ENCODE measurements at places on chromosomes 12 and 14.

DNA sequence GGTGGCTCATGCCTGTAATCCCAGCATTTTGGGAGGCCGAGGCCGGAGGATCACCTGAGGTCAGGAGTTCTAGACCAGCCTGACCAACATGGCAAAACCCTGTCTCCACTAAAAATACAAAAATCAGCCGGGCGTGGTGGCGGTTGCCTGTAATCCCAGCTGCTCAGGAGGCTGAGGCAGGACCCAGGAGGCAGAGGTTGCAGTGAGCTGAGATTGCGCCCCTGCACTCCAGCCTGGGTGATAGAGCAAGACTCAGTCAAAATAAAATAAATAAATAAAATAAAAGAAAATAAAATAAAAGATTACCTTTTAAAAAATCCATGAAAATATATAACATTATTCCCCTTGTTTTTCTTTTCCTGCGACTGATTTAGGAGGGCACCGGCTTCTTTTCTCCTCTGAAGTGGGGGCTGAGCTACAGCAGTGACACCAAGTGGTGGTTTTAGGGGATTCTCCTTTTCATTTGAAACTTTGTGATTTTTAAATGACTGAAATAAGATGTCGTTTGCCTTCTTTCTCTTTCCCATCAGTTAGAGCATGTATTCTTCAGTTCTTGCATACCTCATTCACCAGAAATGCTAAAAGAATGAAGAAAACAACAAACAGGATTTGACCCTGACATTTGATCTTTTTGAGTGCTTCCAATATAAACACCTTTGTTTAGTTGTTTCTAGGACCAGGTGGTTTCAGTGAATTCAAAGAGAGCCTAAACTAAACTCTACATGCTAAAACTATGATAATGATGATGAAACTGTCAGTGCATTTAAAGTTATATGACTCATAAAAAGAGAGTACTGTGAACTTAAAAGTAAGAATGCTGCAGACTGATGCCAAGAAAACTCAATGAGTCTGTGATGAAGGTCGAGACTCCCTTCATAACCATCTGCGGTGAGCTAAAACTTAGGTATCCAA lies 22.6 kb upstream of the PKP2 start:
- H3K4me3 ChIP-seq, result no peak overlapping the region
- no peak overlapping the region for H3K27ac ChIP-seq
- no peaks in the 10 kb centered on the region for H3K36me3 ChIP-seq

DNA sequence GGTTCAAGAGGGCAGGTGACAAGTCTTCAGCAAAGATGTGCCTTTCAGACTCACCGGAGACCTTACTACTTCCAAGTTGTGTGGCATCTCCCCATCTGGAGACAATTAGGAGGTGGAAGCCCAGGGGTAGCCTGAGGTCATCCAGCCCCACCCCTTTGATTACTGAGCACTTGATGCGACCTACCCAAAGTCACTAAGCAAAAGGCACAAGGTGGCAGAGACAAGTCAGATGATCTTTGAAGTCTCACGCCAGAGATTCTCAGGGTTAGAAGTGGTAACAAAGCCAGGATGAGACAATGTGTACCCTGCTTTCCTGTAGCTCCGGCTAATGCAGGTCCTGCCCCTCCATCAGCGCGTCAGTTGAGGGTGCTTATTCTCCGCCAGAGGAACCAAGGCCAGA lies 1.4 kb upstream of the FOXN3 start:
- peak; percentile 50 for DNase-seq
- no peak overlapping the region for H3K4me3 ChIP-seq
- H3K27ac ChIP-seq, result peak overlapping the region; percentile 84

- H3K36me3 ChIP-seq, result no peaks in the 10 kb centered on the region
- no peak overlapping the region for H3K27ac ChIP-seq
- no peak overlapping the region for H3K4me3 ChIP-seq
- no peaks in the 10 kb centered on the region for H3K27me3 ChIP-seq
Observed at GRCh38 chr12:45745861-45746277, 16.4 kb downstream of the ARID2 start.

DNA sequence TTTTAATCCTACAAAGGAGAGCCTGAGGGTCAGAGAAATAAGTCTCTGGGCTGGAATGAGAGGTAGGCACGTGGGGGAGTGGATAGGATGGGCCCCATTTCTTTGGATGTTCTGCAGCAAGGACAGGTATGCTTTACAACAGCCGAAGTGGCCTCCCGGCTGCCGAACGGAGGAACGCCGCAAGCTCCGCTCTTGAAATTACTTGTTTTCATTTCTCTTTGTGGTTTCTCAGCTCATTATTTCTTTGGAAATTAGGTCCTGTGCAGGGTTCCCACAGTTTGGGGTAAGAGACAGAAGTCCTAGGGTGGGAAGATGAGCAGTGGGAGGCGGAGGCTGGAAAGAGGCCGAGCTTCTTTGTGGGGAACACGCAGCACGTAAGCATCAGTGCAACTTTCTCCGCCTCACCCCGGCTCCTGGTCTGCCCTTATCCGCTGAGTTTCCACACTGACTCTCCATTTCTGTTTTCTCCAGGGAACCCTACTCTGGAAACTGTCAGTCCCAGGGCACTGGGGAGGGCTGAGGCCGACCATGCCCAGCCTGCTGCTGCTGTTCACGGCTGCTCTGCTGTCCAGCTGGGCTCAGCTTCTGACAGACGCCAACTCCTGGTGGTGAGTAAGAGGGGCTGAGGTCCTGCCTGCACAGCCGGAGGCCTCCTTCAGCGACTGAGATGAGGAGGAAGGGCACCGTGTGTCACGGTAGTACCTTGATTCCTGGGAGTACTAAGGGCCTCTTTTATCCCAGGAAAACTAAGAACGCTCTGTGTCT lies 2.0 kb downstream of the WNT5B start:
- H3K27ac ChIP-seq, result no peak overlapping the region
- H3K4me3 ChIP-seq, result no peak overlapping the region
- H3K36me3 ChIP-seq, result no peaks in the 10 kb centered on the region
- DNase-seq, result no peak
- H3K27me3 ChIP-seq, result peaks cover 31% of the 10 kb centered on the region
- H3K4me1 ChIP-seq, result peaks cover 18% of the 10 kb centered on the region

GRCh38 chr12:8052679-8053078 lies 13.5 kb downstream of the C3AR1 start:
- H3K27me3 ChIP-seq, result no peaks in the 10 kb centered on the region
- no peaks in the 10 kb centered on the region for H3K4me1 ChIP-seq
- H3K36me3 ChIP-seq, result peaks cover 51% of the 10 kb centered on the region
- no peak overlapping the region for H3K27ac ChIP-seq
- H3K4me3 ChIP-seq, result no peak overlapping the region
- no peak for DNase-seq

DNA sequence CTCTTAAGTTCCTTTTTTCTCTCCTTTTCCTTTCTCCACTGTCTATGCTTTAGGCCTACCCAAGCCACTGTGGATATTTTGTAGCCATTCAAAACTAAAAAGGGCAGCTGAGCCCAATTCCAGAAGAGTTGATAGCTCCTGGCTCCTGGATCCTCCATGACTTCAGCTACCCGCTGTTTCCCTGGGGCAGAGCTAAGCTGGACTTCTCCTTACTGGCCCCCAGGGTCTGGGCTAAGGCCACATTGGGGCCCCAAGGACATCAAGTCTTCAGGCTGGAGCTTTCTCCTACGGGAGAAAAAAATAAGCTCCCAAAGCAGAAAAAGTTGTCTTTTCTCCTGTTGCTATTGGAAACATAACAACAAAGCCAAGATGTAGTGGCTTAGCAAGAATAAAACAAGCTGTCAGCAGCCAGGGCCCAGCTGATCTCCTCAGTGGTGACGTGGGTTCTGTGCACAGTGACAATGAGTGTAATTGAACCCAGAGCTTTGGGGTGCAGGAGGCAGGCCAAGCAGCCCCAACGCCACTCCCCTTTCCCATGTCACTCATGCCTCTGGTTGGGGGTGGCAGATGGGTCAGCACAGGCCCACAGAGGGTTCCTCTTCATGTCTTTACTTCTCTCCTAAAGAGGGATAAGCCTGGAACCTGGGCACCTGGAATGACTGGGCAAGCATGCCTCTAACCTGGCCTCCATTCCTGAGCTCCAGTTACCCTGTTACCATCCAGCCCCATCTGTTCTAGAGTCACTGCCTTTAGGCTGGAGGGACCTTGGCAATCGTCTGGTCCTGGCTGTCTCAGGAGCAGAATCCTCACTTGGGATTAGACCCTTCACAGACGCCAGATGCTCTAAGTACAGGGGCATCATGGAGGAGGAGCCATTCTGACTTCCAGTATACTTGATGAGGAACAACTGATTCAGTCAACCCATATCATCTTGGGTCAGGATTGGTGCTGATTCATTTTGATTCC lies 171.2 kb downstream of the ZFP36L1 start:
- no peaks in the 10 kb centered on the region for H3K36me3 ChIP-seq
- H3K4me1 ChIP-seq, result no peaks in the 10 kb centered on the region
- H3K4me3 ChIP-seq, result no peak overlapping the region
- DNase-seq, result no peak
- H3K27ac ChIP-seq, result no peak overlapping the region
- no peaks in the 10 kb centered on the region for H3K27me3 ChIP-seq
